ENCODE measurements at places on chromosomes 16 and 17.

DNA sequence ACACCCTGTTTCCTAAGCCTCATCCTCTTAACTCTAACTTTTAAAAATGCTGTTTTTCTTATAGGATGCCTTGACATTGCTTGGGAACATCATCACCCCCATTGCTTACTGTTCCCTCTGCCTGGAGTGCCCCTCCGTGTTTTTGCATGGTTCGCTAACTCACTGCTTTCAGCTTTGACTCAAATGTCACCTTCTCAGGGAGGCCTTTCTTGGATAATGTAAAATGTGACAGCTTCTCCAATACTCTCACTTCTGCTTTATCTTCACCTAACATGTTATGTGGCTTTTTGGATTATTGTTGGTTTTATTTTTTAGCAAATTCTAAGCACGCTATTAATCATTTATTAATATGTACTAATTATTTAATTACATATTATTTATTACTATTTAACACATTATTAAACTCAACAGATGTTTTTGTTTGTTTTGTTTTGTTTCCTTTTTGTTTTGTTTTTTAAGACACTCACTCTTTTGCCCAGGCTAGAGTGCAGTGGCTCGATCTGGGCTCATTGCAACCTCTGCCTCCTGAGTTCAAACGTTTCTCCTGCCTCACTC, 3.8 kb downstream of the CRYM start:
- DNase-seq = no peak

DNA sequence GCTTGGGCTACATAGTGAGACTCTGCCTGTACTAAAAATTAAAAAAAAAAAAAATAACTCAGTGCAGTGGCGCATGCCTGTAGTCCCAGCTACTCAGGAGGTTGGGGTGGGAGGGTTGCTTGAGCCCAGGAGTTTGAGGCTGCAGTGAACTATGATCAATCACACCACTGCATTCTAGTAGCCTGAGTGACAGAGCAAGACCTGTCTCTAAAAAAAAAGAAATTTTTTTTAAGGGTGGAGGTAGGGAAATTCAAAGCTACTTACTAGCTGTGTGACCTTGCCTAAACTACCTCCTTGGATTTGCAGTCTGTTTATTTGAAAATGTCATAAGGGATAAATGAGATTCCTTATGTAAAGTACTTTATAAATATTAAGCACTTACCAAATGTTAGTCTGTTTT, 3.4 kb upstream of the SMPD3 start:
- DNase-seq = no peak

DNA sequence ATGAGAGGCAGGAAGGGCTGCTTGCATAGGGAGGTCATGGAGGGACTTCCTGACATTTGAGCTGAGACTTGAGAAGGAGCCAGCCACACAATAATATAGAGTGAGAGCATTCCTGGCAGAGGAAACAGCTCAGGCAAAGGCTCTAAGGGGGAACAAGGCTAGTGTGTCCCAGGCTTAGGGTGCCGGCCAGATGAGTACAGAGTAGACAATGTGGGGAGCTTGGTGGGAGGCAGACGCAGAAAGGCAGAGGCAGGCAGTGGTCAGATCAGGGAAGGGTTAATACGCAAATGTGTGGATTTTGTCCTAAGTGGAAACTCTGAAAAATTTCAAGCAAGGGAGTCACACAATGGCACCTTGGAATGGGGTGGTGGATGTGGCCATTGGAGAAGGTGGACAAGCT, 31.3 kb downstream of the CD300LB start:
- DNase-seq = no peak

GRCh38 chr17:62805234-62805633, 2.9 kb downstream of the MARCHF10 start:
- DNase-seq = no peak

DNA sequence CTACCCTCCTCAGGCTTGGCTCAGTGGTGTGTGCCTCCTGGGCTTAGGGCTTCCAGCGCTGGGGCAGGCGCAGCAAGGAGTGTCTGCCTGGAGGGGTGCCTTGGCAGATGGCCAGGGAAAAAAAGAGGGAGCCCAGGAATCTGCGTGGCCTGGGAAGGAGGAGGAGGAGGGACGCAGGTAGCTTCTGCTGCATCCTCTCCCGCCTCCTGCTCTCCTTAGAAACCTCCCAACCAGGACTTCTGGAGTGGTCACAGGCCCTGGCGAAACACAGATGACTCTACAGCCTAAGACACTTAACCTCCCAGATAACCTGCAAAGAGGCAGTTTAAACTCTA, 7.3 kb upstream of the BCAR1 start:
- no peak for DNase-seq

DNA sequence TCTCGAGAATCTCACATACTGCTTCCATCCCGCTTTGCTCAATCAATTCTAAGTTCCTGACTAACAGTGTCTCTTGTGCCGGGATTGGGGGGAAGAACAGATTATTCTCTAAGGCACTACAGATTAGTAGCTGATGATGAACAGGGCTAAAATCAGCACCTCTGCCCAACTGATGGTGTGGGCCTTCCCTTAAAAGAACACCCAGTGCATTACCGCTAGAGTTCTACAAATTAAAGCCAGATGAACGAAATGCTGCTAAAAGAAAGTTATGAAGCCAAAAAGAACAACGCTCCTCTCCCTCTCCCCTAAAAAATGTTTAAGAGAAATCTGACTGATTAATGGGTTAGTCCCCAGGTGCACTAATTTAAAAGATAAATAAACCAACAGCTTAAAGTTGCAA, 4.4 kb downstream of the CDC27 start:
- no peak for DNase-seq

DNA sequence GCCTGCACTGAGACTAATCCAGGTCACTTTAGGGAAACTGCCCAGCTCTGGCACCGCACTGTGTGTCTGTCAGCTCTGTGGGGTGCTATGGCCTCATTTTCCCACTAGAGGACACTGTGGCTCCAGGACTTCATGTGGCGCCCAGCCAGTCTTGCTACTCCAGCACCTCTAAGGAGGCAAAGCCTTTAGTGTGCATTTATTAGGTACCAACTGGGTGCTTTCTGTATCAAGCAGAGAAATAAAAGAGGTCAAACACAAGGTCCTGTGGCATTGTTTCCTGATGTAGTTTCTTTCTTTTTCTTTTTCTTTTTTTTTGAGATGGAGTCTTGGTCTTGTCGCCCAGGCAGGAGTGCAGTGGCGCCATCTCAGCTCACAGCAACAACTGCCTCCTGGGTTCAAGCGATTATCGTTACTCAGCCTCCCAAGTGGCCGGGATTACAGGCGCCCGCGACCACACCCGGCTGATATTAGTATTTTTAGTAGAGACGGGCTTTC, 12.5 kb upstream of the RHBDL3 start:
- DNase-seq = peak; percentile 53

DNA sequence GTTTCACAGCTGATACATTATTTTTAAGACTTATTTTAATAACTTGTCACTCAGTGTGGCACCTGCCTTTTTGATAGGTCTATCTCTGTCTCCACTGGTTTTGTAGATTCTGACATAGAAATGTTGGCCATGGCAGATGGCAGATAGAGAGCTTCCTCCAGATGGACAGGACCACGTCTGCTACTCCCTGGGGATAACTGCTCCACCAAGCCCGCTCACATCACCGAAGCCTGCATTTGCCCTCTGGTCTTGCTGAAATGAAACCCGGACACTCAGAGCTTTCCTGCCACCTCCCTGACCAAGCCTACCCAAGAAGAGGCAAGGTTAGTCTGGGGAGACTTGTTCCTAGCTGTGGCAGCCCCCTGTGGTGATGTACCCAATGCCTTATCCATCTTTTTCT, 16.4 kb upstream of the HAP1 start:
- no peak for DNase-seq

GRCh38 chr17:45308840-45309239, 8.0 kb downstream of the MAP3K14 start:
- no peak for DNase-seq

GRCh38 chr17:70310221-70310672, 140.9 kb downstream of the KCNJ2 start:
- DNase-seq = no peak

DNA sequence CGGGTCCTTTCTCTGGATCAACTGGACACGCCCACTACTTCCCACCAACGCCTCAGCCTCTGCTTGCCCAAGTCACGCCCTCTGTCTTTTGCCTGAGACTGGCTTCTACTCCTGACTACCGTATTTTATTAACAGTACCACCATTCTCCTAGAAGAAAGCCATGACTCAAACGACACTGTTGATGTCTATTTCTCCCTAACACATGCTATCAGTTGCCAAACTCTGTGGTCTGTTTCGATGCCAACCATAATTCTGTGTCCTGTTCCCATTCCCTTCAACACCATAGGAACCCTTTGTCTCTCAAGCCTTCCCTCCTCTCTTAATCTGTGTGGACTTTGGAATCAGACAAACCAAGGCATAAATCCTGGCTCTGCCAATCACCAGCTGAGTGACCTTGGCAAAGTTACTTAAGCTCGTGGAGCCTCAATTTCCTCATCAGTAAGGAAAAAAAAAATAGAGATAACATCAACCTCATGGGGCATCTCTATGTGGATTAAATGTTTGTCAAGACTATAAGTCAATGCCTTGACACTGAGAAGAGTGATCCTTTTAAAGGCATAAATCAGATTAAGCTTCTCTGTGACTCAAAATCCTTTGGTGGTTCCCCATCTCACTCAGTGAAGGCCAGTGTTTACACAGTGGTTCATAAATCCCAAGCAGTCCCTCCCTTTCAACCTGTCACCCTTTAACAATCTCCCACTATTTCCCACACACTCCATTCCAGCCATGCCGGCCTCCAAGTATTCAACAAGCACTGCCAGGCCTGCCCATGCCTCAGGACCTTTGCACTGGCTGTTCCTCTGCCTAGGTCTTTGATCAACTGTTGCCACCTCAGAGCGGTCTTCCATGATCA, 45.6 kb downstream of the ERN1 start:
- DNase-seq = no peak

- DNase-seq = no peak
These were observed 93.6 kb upstream of the DYNLRB2 start for GRCh38 chr16:80447241-80447640.

- no peak for DNase-seq
These were observed 141.5 kb downstream of the IRF8 start for GRCh38 chr16:86040496-86040895.

GRCh38 chr16:8346294-8346693, 244.0 kb downstream of the TMEM114 start:
- no peak for DNase-seq

GRCh38 chr17:44220213-44221083, 973 bp upstream of the UBTF start:
- DNase-seq = no peak

DNA sequence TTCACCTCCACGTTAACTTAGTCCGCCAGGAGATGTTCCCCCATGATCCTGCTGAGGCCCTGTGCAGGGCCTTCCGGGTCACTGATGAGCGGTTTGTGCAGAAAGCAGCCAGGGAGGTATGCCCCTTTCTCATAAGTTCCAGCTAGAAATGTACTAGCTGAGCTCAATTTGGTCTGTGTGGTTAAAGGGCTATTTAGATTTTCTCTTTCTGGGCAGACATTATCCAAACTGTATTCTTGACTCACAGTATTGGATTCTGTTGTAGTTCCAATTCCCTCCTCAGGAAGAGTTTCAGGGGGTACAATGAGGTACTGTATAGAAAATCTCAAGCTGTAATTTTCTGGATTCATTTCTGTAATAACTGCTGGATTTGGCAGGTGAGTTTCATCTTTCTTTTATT, 137.1 kb downstream of the TRIM37 start:
- DNase-seq = no peak

- DNase-seq = no peak
These were observed at the start of gene CHST6 for GRCh38 chr16:75495076-75495674. Gene CHST6 (minus strand): TSS chr16:75495441. CDS start chr16:75479828, 15,613 bp downstream.

DNA sequence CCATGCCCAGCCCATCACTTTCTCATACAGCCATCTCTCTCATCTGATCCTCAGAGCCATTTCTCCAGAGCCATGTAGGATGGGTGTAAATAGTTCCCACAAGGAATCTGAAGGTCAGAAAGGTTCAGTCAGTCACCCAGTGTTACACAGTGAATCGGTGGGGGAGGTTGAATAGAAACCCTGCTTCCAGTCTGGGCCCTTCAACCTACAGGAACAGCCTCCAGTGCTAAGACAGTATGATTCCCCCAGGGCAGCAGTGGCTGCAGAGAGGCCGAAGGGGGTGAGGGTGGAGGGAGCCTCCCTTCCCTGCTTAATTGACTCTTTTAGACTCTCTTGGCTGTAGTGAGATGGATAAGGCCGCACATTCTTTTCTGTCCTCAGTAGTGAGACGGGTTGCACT, 3.6 kb downstream of the WNT9B start:
- DNase-seq = no peak

DNA sequence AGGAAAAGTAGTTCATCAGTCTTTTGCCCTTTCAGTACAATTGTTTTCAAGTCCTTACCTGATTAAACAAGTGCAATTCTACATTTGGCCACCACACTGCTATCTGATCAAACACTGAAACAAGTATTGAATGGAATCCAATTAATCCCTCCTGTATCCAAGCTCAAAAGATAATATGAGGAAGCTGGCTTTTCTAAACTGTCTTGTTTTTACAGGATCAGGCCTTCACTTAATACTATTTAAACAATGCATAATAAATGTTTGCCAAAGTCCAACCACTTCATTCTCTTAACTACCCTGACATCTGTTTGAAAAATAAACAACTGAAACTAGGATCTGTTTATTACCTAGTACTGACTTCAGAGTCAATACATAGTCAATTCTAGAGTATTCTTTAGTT, 131.6 kb downstream of the MRTFB start:
- DNase-seq = no peak

DNA sequence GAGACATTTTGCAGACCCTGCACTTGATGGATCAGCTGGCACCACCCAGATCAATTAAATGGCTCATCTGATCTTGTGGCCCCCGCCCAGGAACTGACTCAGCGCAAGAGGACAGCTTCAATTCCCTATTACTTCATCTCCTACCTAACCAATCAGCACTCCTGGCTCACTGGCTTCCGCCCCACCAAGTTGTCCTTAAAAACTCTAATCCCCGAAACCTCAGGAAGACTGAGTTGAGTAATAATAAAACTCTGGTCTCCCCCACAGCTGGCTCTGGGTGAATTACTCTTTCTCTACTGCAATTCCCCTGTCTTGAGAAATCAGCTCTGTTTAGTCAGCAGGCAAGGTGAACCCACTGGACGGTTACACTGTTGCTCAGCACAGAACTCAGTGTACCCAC, 23.6 kb downstream of the SPPL2C start:
- DNase-seq = no peak
